ENCODE measurements at places on chromosomes 11 and 22.
A peak's percentile ranks its signal among the peaks of the same experiment; 100 is the strongest.

- no peak for DNase-seq
Measured at GRCh38 chr11:126874276-126874675, 126.3 kb downstream of the KIRREL3 start.

- DNase-seq: peak; percentile 15
Measured at GRCh38 chr11:8070417-8071115, 10.4 kb upstream of the TUB start.

- no peak for DNase-seq
Measured at GRCh38 chr11:134445601-134446325, 33.7 kb upstream of the B3GAT1 start.

GRCh38 chr11:33195462-33196173 is 34.3 kb upstream of the CSTF3 start:
- DNase-seq: peak; percentile 31

DNA sequence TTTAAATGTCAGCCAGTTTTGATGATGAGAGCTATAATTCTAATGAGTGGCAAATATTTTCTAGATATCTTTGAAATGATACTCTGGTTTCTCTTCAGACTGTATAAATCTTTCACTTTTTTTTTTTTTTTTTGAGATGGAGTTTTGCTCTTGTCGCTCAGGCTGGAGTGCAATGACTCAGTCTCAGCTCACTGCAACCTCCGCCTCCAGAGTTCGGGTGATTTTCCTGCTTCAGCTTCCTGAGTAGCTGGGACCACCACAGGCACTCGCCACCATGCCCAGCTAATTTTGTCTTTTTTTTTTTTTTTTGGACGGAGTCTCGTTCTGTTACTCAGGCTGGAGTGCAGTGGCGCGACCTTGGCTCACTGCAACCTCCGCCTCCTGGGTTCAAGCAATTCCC is 113.6 kb downstream of the TEAD1 start:
- DNase-seq: no peak

GRCh38 chr11:71201936-71202597 is 50.3 kb downstream of the SHANK2 start:
- DNase-seq: no peak

DNA sequence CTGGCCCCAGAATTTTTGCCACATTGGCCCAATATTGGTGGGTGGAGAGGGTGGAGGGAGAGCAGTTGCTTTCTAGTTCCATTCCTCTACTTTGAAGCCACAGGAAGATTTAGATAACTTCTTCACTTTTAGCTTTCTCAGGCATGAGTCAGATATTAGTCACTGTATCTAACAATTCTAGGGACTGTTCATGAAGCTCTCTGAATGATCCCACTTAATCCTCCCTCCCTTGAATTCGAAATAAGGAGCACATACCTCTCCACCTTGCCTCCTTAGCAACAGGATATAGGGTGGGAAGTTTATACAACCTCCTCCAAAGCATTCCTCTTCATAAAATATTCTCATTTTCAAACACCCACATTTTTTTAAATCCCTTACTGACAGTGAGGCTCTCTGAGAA is 13.5 kb downstream of the FSHB start:
- DNase-seq: no peak

DNA sequence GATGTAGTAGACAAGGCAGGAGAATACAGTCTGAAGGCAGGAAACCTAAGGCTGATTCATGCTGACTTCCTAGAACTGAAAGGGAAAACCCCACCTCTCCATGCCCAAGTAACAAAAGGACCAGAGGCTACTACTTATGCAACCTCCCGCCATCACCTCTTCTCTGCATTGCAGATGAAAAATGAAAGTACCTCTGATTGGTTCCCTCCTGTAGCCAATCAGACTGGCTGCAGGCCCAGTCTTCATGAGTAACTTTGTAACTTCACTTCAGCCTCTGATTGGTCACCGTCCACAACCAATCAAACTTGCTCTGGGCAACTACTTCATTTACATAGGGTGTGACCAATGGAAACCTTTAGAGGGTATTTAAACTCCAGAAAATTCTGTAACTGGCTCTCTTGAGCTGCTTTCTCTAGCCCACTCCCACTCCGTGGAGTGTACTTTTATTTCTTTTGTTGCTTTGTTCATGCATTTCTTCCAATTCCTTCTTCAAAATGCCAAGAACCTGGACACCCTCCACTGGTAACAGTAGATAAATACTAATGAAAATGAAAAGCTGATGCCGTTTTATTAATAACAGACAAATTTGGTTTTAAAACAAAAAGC is 5.2 kb upstream of the MAP6 start:
- peak; percentile 64 for DNase-seq

- no peak for DNase-seq
Measured at GRCh38 chr11:58003036-58003435, 20.6 kb upstream of the OR9Q1 start.

DNA sequence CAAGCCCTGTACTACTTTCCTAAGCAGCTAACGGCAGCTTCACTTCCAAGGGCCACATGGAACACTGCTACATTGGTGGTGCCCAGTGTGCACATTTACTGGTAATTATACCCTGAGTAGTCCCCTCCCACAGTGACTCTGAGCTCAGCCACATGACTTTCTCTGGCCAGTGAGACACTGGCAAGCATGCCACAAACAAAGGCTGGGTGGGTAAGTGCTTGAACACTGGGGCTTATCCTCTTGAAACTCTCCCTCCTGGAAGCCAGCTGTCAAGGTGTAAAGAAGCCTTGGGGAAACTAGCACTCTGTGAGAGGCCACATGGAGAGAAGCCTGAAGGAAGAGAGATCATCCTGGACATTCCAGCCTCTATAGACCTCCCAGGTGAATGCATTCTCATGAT is 54.4 kb upstream of the DRD2 start:
- DNase-seq: no peak

GRCh38 chr11:17840101-17840548 is 105.5 kb downstream of the KCNC1 start:
- DNase-seq: peak; percentile 4

GRCh38 chr11:1499899-1500298 is 13.3 kb upstream of the MOB2 start:
- no peak for DNase-seq

DNA sequence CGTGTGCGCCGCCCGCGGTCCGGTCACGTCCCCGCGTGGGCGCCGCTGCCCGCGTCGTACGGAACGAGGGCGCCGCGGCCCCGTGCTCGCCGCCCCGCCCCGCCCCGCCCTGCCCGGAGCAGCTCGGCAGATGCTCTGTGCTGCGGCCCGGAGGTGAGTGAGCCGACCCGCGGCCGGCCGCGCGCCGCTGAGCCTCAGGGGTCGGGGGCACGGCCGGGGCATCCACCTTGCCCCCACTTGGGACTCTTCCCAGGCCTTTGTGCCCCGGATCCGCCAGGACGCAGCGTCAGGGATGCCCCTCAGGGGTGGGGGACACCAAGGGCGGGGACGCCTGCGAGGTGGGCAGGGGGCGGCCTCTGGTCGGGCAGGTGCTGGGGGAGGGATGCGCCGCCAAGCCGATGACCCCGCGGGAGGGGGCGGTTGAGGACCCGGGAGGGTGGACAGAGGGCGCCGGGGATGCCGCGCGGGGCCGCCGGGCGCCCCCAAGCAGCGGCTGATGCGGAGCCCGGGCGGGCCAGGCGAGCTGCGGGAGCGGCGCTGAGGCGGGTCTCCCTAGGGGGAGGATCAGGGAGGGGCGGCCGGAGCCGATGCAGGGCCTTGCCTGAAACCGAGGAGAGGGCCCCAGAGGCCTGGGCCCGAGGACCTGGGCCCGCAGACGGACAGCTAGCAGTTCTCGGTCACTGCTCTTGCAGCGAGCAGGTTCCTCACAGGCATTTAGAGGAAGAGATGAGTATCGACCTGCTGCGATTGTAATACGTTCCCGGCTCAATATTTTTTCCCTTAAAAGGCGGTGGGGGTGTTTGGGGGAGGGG is at the start of gene GNAZ:
GNAZ (plus strand) TSS at position 102 of the 812 bp plus-strand sequence. CDS start 25,177 bp downstream, outside the sequence.
- peak; percentile 14 for DNase-seq

DNA sequence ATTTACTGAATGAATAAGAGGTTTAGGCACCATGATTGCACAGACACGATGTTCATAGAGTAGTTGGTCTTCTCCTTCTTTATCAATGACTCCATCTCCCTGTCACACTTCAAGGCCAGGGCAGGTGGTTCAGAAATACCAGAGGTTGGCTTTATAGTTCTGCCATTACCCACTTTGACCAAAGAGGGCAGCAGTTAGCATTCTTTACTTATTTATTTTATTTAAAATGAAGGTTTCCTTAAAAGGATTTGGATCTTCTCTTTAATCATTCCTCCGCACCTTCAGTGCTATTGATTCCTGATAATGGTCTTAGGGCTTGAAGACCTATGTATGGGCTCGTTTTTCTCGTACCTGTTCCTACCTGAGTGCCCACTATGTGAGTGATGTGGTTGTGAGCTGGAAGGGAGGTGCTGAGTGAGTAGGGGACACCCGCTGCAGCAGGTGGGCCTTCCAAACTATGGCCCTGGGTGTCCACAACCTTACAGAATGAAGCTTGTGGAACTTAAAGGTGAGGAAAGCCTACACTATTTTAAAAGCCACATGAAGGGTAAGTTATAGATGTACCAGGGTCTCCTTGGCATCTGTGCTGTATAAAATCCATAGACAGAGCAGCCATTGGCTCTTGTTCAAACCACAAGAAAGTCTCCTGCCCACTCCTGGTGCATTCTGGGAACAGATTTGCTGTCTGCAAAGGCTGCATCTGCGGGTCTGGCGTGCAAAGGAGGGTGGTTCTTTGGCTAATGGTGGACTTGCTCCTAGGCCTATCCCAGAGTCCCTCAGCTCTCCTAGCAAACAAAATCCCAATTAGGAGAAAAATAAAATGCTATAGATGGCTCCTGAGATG is 35.0 kb downstream of the TIMP3 start:
- DNase-seq: peak; percentile 14

DNA sequence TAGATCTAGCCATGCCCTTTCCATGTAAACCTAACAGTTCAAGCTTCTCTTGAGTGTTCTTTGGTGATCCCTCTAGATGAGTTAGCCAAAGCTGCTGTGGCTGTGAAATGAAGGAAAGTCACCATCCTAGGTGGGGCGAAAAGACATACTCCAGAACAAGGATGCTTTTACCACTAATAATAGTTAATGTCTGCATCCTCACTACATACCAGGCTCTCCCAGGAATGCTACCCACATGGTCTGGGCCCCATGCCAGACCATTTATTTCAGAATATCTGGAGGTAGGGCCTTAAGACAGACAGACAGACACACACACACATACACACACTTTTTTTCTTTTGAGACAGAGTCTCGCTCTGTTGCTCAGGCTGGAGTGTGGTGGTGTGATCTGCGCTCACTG is 14.7 kb downstream of the ABTB2 start:
- DNase-seq: no peak

GRCh38 chr11:47488674-47489394 is 39.9 kb upstream of the RAPSN start:
- no peak for DNase-seq

- no peak for DNase-seq
Measured at GRCh38 chr22:25582946-25583345, 18.5 kb downstream of the GRK3 start.

- no peak for DNase-seq
Measured at GRCh38 chr22:44585559-44586350, 87.7 kb upstream of the RTL6 start.

- no peak for DNase-seq
Measured at GRCh38 chr11:17952487-17952886, 60.4 kb downstream of the SERGEF start.

DNA sequence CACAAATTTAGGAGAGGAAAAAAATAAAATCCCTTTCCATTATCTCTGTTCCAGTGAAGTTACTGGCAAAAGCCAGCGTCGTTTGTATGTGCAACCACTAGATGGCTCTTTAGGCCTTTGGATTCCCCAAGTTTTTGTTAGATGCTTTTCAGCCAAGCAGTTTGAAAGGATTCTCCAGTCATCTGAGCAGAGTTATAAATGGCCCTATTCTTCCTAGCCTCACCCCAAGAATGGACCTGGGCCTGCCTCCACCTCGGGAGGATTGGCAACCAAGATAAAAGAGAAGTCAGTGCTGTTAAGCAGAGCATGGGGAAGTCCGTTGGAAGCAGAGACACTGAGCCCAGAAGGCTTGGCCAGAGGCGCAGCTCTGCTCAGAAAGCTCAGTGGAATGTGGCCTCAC is 15.4 kb downstream of the FAM181B start:
- DNase-seq: peak; percentile 62

DNA sequence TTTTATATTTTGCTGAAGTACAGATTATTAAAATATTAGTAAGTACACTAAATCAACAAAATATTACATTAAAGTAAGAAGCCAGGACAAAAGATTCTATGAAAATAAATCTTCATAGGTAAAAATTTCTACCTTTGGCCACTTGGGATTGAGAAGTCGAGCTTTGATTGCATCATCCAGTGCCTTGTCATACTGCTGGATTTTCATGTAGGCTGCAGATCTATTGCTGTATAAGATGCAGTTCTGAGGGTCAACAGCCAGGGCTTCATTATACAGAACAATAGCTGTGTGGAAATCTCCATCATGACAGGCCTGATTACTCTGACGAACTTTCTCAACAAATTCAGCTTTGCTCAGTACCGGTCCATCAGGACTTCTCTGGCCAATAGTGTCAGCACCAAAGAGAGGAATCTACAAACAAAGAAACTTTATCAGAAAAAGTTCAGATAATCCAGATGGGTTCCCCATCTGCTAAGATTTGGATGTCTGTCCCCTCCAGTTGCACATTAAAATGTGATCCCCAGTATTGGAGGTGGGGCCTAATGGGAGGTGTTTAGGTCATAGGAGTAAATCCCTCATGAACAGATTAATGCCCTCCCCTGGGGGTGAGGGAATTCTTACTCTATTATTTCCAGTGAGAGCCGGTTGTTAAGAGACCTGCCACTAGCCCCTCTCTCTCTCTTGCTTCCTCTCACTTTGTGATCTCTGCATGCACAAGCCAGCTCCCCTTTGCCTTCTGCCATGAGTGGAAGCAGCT is 50.0 kb downstream of the TTC28 start:
- peak; percentile 28 for DNase-seq

DNA sequence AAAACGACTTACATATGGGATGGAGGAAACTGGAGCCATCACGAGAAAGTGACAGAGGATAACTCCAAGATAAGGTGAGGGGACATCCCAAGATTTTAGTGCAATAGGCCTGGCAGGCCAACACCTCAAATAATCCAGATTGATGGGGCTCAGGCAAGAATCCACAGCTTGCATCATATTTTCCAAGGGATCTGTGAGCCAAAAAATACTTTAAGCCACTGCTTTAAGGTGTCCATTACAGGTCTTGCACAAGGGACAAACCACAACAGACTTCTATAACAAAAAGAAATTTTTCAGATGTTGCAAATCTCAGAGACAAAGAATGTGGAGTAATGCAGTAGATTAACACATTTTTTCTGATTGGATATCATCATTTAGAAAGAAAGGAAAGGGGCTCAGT is 45.6 kb downstream of the DENND5A start:
- DNase-seq: peak; percentile 46

- no peak for DNase-seq
Measured at GRCh38 chr11:27212248-27212780, 150.7 kb downstream of the CCDC34 start.

DNA sequence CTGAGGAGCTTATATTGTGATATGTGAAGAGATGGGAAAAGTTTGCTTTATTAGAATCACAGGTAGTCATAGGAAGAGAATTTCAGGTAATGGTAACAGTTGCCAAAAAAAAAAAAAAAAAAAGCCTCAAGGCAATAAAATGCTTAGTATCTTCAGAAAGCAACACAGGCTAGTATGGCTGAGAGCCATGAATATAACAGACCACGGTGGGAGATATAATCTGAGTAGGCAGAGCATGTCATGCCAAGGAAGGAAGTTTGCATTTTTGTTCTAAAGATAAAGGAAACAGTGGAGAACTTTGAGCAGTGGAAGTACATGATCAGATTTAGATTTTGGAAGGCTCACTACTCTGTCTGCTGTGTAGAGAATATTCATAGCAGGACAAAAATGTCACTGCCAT is 211.4 kb downstream of the ETS1 start:
- no peak for DNase-seq

Data from NB4 (cell line).